ENCODE measurements at places on chromosomes 2 and 18. TPM values are rescaled to one million over a fixed set of nuclear protein-coding genes. Genes with fewer than 3 reads are reported as not detected.

Gene CRYBA2
- polyA plus RNA-seq, result not detected

Gene REG1B
- polyA plus RNA-seq, result not detected

Gene COLEC12
- 32.7 TPM for polyA plus RNA-seq

Gene STK11IP
- polyA plus RNA-seq, result 32.5 TPM

Gene FECH
- polyA plus RNA-seq, result 42.9 TPM

Gene OTOF
- 0.27 TPM for polyA plus RNA-seq

Gene VIL1
- polyA plus RNA-seq, result 26.1 TPM

Gene HES6
- 5.6 TPM for polyA plus RNA-seq

Gene DTNA
- polyA plus RNA-seq, result 17.1 TPM

Gene LDLRAD4
- polyA plus RNA-seq, result 10.5 TPM

DNA sequence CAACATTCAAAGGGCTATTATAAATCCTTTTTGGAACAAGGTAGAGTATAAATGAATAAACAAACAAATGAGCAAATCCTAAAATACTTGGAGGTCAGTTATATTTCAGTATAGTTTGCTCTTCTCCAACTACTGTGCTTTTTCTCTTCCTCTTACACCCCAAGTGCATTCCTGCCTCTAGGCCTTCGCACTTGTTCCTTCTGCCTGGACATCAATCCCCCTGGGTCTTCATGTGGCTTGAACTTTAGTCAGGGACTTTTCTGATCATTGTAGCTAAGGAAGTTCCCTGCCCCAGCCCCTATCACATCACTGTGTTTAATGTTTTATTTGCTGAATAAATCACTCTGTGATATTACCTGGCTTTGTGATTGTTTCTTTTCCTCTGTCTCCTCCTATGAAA is 418.2 kb upstream of the HNRNPA3 start:
- no peak for DNase-seq

DNA sequence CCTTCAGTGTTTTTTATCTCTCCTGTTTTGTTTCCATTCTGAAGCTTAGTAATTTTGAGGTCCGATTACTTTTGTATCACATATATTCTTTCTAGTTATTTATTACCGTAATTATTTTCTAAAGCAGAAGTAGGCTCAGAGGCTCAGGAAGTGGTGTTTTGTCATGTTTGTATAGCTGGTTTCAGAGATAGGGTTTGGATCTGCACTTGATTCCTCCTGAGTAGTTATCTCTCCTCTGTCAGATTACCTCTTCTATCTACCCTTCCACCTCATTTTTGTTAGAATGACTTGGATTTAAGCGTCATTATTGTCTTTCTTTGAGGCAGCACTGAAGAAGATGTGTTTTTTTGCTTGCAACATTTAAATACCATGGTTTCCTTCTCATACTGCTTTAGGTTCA is 95.4 kb downstream of the MTA3 start:
- DNase-seq, result no peak

DNA sequence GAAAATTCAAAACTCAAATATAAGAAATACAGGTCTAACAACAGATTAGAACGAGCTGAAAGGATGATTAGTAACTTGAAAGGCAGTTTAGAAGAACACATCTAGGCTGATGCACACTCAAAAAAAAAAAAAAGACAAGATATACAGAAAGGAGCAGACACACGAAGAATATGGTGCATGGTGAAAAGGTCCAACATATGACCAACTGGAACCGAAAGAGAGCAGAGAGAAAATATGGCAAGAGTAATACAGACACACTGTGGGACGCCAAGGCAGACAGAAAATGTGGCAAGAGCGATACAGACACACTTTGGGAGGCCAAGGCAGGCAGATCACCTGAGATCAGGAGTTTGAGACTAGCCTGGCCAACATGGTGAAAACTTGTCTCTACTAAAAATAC is 39.8 kb downstream of the NDUFA10 start:
- no peak for DNase-seq

DNA sequence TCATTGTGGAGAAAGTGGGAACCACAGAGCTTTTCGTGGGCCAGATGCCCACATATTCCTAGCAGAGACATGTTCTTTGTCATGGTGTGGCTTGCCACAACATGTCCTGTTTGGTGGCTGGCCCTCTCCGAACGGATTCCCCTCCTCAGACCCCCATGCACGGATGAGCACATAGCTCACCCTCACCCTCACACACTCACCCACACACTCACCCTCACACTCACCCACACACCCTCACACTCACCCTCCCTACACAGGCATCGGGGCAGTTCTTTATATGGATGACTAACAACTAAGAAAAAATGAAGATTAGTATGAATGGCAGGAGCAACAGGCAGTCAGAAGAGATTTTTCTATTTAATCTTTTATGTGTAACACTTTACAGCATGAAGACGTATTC is 149.9 kb downstream of the ZNF236 start:
- DNase-seq, result no peak

DNA sequence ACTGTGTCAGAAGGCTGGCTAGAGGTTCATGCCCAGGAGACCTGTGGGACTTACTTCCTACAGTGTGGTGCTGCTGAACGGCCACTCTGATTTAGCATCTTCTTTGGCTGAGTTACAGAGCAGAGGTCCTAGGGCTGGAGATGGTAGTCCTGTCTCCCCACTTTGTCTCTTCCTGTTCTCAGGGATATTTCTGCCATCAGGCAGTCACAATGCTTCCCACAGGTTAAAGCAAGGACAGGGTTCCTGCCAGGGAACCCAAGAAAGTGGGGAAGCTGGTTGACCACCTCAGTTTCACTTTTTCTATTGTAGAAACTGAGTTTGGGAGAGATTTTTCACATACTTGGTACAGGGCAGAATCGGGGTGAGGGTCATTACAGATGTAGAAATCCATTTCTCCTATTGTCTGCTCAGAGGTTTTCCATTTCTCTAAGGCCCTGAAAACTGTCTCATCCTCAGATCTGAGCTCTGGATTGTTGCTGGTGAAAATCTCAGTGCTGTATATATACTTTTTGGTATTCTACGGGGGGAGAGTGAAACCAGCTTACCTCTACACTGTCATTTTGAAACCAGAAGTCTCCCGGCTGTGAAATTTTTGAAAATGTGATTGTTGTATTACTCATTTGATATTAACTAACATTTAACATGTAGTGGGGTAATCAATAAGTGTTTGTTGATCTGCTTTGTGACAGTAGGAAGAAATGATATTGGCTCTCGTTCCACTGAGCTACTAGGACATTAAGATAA is 37.0 kb upstream of the MEP1B start:
- DNase-seq, result no peak

DNA sequence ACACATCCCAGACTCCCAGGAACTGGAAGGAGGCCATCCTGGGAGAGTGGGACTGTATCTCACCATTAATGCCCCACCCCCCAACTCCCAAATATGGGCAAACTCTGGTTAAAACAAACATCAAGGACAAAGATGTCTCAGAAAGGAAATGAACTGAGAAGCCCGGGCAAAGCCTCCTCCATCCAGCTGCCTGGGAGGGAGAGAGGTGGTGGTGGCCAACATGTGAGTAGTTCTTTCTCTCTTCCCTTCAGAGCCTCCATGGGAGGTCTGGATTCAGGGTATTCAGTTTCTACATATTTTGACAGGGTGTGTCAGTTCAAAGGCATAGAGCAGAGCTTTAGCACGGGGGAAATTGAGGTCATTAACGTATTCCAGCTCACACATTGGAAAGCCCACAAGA is 57.5 kb downstream of the CXCR4 start:
- DNase-seq, result no peak

DNA sequence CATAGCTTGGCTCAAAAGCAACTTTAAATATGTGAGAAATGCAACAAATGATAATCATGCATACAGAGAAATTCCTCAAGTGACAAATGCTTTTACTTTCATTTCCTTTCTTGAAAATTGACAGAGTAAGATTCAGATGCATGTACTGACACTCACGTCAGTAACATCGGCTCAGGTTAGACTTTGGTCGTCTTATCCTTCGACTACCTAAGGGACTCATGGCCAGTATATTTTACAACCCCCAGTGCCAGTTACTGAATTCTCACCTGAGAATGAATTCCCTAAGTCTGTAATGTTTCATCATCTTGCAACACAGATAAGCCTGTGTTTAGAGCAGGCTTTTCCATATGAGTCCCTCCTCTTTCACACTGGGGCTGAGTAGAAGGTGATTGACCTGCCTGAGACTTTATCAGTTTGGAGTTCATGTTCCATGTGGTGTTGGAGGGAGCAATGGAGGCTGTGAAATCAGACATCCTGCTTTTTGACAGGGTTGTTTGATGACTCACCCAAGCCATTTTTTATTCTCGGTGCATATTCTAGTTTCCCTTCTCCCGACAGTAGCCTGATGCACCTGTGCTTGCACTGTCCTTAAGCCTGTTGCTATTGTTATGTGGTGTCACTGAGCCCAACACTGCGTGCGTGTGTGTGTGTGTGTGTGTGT is 30.5 kb upstream of the ATP8B1 start:
- DNase-seq, result no peak

GRCh38 chr18:47286776-47287410 is 35.4 kb upstream of the SKOR2 start:
- no peak for DNase-seq

DNA sequence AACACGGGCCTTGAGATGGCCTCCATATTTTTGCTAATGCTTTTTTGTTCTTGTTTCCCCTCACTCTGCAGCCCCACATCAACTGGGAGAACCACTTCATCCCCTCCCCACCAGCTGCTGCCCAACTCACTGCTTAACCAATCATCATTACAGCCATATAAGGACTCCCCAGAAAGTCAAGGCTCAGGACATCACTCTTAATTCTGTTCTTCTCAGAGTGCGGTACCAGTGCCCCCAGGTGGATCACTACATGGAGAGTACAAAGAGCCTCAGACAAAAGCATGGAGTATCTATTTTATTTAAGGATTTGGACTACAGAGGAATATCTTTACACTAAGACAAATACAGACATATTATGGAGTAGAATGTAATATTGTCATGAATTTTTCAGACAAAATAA is 340.6 kb downstream of the PAX3 start:
- DNase-seq, result no peak

DNA sequence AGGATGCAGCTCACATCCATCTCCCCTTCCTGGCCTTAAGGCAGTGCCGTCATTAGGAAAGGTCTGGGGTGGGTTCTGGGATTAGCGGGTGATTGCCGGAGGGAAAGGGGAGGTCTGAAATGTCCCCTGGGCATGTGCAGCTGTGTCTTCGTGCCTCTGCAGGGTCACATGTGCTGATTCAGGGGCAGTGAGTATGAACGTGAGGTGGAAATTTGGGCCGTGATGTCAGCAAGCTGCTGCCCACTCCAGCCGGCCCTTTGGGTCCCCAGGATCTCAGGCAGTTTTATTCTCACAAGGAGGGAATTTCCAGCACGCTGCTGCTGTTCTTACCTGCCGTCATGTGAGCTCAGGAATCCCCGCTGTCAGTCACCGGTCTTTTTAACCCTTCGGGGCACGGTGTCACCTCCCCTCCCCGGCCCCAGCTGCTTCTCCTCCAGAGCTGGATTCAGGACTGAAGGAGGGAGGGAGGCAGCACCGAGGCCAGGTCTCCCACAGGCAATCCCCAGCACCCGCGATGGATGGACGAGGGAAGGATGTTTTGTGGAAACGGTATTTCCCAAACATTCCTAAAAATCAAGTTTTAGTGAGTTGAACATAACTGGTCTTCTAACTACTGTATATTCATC is 23.5 kb downstream of the GPR35 start:
- no peak for DNase-seq

DNA sequence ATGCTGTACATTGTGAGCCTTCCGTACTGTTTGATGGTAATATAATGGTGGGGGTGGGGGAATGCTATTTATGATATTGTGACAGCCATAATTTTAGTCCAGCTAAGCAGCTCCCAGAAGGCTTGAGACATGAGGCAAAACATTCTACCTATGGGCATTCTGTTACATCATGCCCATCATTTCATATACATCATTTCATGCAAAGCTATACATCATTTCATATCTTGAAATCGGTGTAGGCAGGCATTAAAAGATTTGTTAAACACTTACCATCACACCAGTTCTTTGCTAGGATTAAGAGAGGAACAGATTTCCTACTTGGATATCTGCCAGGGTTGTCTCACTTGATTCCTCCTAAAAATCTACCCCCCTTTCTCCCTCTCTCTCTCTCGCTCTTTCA is 84.5 kb downstream of the COL5A2 start:
- no peak for DNase-seq

- no peak for DNase-seq
These were observed 162.0 kb upstream of the HAAO start for GRCh38 chr2:42954227-42954962.

- no peak for DNase-seq
These were observed 339.6 kb downstream of the TRIB2 start for GRCh38 chr2:13056259-13056843.

- DNase-seq, result no peak
These were observed 207.7 kb downstream of the ZBTB7C start for GRCh38 chr18:48201337-48202005.

- DNase-seq, result no peak
These were observed 33.2 kb downstream of the MYO5B start for GRCh38 chr18:50161597-50162205.

- no peak for DNase-seq
These were observed 23.4 kb downstream of the MTX2 start for GRCh38 chr2:176292608-176293007.

DNA sequence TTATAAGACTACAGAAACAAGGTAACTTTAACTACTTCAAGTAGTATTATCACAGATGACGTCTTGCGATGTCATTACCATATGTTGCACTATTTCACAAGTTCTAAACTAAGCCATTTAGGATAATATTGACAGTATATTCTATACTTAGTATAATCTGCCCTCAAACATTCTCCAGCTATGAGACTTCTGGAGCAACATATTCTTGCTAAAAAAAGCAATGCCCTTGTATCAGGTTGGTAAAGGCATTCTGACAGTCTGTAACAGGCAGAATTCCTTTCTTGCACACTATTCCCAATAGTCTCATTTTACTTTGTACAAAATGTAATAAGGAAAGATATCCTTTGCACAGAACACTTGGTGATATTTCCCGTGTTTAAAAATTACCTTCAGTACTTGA is 694.8 kb upstream of the PKDCC start:
- DNase-seq, result no peak

DNA sequence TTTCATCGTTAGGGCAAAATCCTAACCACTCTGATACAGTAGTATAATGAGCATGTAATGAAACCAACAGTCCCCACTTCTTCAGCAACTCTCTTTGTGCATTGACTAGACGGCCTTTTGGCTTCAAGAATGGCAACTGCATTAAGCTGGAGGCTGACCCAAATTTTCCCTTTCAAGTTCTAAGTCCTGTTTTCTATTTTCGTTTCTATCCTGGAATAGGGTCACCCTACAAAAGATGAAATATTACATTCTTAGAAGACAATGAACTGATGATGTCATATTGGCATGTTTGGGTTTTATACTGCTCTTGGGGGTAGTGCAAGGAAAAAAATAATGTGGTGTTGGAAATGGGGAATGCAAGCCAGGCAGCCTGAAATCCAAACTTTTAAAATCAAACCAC is 254.4 kb downstream of the ETAA1 start:
- DNase-seq, result no peak

DNA sequence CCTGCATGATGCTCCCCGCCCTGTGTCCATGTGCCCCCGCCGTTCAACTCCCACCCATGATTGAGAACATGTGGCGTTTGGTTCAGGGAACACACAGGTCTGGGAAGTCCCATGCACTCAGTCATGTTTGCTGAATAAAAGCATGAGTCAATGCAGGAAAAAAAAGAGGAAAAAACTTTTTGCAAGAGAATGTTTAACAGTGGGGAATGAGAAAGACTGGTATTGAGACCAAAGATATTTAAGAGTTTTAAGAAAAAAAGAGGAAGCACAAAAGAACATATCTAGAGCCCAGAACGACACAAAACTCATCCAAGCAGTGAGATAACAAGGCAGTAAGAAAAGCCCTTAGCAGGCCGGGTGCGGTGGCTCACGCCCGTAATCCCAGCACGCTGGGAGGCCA is 279.2 kb upstream of the THSD7B start:
- no peak for DNase-seq

- DNase-seq, result no peak
These were observed 115.5 kb downstream of the ESCO1 start for GRCh38 chr18:21484851-21485636.
